ENCODE measurements at places on chromosomes 4 and X. TPM values are rescaled to one million over a fixed set of nuclear protein-coding genes. Genes with fewer than 3 reads are reported as not detected.

The PAGE5 gene
- total RNA-seq, result not detected

The CLIC2 gene
- 0.08 TPM for total RNA-seq

The SLC6A8 gene
- 9.8 TPM for total RNA-seq

The NPFFR2 gene
- not detected for total RNA-seq

The PAK3 gene
- total RNA-seq, result not detected

The FDCSP gene
- total RNA-seq, result not detected

The PHEX gene
- total RNA-seq, result 0.34 TPM

The DCAF16 gene
- 7.2 TPM for total RNA-seq

The SCRG1 gene
- not detected for total RNA-seq

The ARMCX1 gene
- 0.43 TPM for total RNA-seq

The XAGE1B gene
- 208 TPM for total RNA-seq

The USP17L26 gene
- total RNA-seq, result not detected

The F8A2 gene
- total RNA-seq, result not detected
